ENCODE measurements at places on chromosomes 1 and 21. TPM values are rescaled to one million over a fixed set of nuclear protein-coding genes. Genes with fewer than 3 reads are reported as not detected.

Gene LYPD8
- 0.12 TPM for total RNA-seq

Gene CFHR1
- not detected for total RNA-seq

Gene LENEP
- not detected for total RNA-seq

Gene OR10Z1
- total RNA-seq = not detected
